Large intestine (tissue), 12 donors: ENCODE measurements at places on chromosomes 16 and 17. TPM values are rescaled to one million over a fixed set of nuclear protein-coding genes. Genes with fewer than 3 reads are reported as not detected.

MFAP4 gene
- polyA plus RNA-seq: 116 TPM

C1QTNF1 gene
- 3.1 TPM for polyA plus RNA-seq

PRSS22 gene
- polyA plus RNA-seq: 0.63 TPM

GRCh38 chr16:24667244-24667764 lies 62.1 kb upstream of the TNRC6A start:
- DNase-seq: no peak
- no peaks in the 10 kb centered on the region for H3K4me1 ChIP-seq
- H3K27me3 ChIP-seq: peaks cover 15% of the 10 kb centered on the region
- no peak overlapping the region for H3K4me3 ChIP-seq

- H3K4me1 ChIP-seq: peaks cover 8% of the 10 kb centered on the region
- no peaks in the 10 kb centered on the region for H3K36me3 ChIP-seq
- H3K27ac ChIP-seq: no peak overlapping the region
- no peak for DNase-seq
Observed at GRCh38 chr16:82783933-82784572, 157.3 kb downstream of the CDH13 start.

GRCh38 chr17:81022344-81022676 lies 12.6 kb upstream of the BAIAP2 start:
- H3K4me1 ChIP-seq: peaks cover 16% of the 10 kb centered on the region
- DNase-seq: no peak
- H3K36me3 ChIP-seq: no peaks in the 10 kb centered on the region
- H3K27ac ChIP-seq: no peak overlapping the region
- no peak overlapping the region for H3K4me3 ChIP-seq

DNA sequence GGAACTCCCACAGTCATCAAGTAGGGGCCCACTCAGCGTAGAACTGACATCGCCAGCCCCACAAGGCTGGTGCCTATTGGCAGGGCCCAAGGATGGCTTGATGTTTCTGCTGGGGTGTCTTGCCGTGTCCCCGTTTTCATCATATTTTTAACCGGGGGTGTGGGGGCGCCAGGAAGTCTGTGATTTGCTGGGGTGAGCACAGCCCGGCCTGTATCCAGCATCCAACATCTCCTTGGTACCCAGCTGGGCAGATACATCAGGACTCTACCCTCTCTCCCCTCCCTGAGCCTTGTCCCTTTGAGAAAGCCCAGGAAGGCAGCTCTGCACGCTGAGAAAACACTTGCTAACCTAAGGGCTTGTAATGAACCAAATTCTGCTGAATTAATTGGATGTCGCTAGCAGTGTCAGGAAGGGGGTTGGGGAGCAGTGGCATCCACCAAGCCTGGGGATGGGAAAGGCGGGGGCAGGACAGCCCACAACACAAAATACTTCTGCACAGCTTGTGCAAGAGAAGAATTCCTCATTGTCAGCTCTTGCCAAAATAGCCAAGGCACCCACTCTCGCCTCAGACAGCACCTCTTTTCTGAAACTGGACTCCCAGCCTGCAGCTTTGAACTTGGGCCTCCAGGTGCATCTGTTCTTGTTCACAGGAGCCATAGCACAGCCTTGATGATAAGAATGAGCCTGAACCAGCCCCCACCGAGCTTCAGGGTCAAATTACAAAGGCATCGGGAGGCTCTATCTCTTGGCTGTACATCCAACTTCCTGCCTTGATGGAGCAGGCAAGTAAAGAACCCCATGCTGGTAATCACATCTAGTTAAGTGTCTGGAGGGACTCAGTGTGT lies 63.7 kb upstream of the LYRM9 start:
- H3K36me3 ChIP-seq: no peaks in the 10 kb centered on the region
- H3K4me1 ChIP-seq: no peaks in the 10 kb centered on the region
- no peaks in the 10 kb centered on the region for H3K27me3 ChIP-seq
- H3K27ac ChIP-seq: no peak overlapping the region

DNA sequence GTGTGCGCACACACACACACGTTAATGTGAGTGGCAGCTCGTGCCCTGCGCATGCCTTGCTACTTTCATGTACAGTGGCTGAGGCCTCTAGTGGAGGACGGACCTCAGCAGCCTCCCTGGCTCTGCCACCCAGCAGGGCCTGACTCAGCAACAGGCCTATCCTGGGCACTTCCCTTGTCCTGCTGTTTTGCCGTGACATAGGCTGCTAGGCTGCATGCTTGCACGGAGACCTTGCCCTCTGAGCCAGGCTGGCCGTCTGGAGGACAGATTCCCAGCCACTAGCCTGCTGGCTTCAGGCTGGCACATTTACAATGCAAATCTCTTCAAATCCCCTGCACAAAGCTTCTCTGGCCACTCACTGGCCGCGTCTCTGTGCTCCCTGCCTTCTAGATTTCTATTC lies 9.5 kb downstream of the RNF213 start:
- DNase-seq: no peak
- H3K36me3 ChIP-seq: peaks cover 46% of the 10 kb centered on the region
- H3K27ac ChIP-seq: no peak overlapping the region
- H3K27me3 ChIP-seq: no peaks in the 10 kb centered on the region
- H3K4me3 ChIP-seq: no peak overlapping the region
- H3K4me1 ChIP-seq: no peaks in the 10 kb centered on the region

DNA sequence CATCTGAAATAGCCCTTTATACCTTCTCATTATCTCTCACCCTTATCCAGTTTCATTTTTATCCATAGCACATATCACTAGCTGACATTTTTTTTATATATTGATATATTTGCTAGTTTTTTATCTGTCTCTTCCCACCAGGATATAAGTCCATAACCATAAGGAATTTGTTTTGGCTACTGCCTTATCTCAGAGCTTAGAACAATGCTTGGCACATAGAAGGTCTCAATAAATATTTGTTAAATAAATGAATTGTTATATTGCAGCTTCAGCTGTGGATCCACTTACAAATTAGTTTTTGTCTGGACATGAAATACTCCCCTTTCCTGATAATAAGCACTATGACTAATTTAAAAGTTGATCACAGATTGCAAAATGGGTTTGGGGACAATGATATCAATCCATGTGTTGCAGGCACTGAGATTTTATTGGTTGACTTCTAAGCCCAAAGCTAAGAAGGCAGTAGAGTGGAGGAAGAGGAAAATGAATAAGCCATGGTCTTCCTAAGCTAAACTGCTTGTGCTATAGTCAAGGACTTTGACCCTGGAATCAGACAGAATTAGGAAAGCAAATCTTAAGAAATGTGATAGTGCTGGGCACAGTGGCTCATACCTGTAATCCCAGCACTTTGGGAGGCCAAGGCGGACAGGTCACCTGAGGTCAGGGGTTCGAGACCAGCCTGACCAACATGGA lies 31.9 kb upstream of the YPEL2 start:
- peaks cover 3% of the 10 kb centered on the region for H3K4me1 ChIP-seq
- no peak overlapping the region for H3K27ac ChIP-seq
- no peak overlapping the region for H3K4me3 ChIP-seq
- H3K27me3 ChIP-seq: no peaks in the 10 kb centered on the region

DNA sequence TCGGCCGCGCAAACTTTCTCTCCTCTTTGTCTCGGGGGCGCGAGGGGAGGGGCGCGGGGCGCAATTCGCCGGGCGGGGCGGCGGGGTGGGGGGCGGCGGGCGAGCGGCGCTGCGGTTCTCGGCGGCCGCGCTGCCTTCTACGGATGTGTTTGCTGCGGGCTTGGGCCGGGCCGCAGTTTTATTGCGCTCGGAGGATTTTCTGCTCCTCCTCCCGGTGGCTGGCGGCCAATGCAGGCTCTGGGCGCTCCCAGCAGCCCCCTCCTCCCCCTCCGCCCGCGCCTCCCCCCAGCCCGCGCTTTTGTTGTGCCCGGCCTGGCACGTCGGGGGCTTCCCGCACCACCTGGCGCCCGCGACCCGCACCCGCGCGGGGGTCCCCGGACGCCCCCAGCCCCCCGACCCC lies at the start of gene TIMP2:
TSS of gene TIMP2 (minus strand) at position 154 of the 400 bp plus-strand sequence. CDS start 299 bp downstream, outside the sequence.
- H3K27ac ChIP-seq: peak within 1 kb of the TSS; percentile 86
- peaks cover 27% of the 10 kb centered on the region for H3K4me1 ChIP-seq
- H3K36me3 ChIP-seq: no peaks in the 10 kb centered on the region
- peak; percentile 79 for DNase-seq
- peaks cover 2% of the 10 kb centered on the region for H3K27me3 ChIP-seq
- H3K4me3 ChIP-seq: peak within 1 kb of the TSS; percentile 61
